ENCODE measurements at places on chromosomes 16 and 17.

DNA sequence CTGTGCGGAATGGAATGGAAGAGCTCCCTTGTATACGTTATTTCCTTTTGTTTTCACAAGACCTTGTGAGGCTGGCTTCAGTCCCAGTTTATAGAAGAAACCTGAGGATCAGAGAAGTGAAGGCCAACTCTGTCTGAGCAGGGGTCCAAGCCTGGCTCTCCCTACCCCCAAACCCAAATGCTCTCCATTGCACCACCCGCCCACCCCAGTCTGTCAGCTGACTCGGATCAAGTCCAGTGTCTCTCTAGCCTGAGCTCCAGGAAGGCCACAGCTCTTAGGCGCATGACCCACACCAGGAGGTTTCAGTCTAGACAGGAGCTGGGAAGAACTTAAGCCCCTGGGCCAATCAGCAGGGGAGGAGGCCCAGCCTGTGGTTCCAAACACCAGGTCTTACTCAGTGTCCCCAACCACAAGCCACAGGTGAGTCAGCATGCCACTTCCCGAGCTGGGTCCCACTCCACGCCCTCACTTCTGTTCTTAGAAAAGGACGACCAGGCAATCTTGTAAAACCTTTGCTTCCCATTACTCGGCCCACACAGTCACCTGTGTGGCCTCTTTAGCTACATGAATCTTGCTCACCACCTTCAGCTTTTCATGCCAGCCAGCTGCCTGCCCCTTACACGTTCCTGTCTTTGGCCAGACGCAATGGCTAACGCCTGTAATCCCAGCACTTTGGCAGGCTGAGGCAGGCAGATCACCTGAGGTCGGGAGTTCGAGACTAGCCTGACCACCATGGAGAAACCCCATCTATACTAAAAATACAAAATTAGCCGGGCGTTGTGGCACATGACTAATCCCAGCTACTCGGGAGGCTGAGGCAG lies 27.8 kb downstream of the TK2 start:
- DNase-seq: peak; percentile 79

DNA sequence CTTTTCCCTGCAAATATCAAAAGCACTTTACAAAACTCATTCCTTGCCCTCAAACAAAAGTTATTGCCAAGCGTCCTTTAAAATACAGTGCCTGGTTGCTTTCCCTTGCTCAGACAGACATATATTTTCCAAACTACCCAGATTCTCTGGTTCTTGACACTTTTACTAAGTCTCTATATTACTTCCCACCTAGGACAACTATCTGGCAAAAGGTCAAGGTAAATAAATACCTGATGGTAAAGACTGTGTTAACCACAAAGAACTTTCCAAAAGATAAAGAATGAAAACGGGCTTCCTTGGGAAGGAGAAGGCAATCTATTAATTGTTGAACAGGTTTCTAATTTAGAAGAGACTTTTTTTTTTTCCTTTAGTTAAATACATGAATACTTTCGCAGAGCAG lies 1.9 kb downstream of the HS3ST3A1 start:
- no peak for DNase-seq

DNA sequence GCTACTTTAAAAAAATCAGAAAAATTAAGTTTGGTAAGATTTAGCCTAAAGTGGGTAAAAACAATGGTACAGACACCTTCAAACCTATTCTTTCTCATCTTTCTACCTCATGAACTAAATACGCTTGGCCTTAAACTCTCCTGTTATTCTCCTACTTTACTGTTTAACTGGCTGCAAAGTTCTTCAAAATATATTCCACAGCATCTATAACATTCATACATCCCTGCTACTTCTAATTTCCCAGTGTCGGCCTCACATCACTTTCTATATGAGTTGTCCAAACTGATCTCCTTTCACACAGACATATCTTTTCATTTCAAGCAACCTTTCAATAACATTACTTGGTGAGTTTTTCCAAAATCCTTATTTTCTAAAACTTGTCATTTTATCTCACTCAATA lies 64.0 kb downstream of the MED13 start:
- no peak for DNase-seq

GRCh38 chr17:59897090-59897489 lies 4.2 kb downstream of the RPS6KB1 start:
- DNase-seq: no peak

DNA sequence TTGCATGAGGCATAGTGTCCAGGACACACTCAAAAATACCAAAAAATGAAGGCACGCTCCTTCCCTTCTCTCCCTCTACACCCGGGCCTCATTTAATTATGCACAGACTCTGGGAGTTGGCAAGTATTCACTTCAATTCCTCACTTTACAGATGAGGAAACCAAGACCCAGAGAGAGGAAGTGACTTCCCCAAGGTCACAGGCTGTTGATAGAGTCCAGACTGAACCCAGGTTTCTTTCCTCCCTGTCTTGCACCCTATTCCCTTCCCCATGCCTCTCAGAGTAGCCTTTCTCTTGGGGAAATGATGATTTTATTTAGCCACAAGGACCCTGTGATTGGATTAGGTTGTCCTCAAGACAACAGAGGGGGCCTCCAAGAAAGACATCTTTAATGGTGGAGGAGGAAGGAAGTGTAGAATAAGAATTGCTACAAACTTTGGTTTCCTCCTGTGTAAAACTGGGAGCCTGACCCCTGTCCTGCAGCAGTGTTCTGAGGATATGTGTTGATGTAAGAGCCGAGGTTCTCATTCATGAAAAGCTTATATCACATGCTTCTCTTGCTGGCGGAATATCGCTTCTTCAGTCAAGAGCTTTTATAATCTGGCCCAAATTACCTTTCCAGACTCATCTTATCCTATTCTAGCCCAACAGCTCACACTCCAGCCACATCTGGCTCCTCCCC lies 48.8 kb upstream of the SIAH1 start:
- no peak for DNase-seq

- DNase-seq: no peak
Observed at GRCh38 chr16:86388976-86389375, 121.4 kb upstream of the FOXF1 start.

GRCh38 chr16:80081846-80082245 lies 458.9 kb upstream of the DYNLRB2 start:
- no peak for DNase-seq

DNA sequence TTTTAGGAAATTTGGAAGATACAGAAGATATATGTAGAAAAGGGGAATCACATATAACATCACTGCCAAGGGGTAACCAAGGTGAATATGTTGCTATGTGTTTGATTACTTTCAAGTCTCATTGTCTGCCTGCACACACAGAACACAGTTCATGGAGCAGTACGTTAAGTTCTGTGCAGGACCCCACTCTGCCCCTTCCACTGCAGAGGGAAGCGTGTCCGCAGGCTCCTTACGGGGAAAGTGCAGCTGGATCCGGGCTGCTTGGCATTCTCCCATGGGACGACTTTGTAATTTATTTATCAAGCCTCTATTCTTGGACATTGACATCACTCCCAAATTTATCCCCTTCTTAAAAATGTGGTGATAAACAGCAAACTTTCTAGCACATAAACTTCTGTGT lies 226.8 kb downstream of the FOXL1 start:
- DNase-seq: no peak

All from stimulated activated CD4-positive, alpha-beta T cell treated with anti-CD3 and anti-CD28 coated beads, Interleukin-1b, Interleukin-23, amount 100 ng/mL, for 1 hour (primary cell).